Gastroesophageal sphincter (tissue), 4 donors: ENCODE measurements at places on chromosomes 1 and 21.

DNA sequence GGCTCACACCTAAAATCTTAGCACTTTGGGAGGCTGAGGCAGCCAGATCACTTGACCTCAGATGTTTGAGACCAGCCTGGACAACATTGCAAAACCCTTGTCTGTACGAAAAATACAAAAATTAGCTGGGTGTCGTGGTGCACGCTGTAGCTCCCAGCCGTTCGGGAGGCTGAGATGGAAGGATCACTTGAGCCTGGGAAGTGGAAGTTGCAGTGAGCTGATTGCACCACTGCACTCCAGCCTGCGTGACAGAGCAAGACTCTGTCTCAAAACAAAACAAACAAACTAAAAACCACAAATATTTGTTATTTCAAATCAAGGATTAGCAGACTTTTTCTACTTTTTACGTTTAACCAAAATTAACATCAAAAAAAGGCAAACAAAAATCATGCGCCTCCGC, 31.3 kb downstream of the INKA2 start:
- ATAC-seq: no peak
- H3K27ac ChIP-seq: no peak overlapping the region
- peaks cover 84% of the 10 kb centered on the region for H3K36me3 ChIP-seq
- no peak overlapping the region for H3K4me3 ChIP-seq

DNA sequence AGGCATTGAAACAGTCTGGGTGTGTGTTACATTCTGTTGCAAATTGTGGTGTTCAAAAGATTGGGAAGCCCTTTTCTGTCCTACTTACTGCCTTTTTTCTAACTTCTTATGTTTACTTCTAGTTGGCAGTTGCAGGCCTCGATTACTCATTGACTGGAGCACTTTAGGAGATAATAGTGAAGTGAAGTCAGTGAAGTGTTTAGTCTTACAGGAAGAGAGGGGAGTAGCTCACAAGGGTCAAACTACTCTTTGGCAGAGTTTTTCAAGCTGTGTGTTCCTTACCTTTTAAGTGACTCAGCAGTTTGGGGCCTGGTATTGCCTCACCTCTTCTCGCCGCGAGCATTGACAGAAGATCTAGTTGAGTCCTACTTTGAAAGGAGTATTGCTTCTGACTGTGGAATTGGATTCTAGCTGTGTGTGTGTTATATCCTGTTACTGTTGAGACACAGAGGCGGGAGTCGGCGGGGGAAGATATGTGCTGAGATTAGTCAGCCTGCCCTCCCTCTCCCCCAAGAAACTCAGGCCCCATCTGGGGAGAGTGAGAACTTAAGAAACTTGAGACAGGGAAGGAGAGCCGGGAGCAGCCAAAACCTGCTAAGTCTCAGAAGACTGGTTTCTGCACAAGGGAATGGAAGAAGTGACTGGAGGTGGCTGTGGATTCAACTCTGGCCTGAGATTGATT, 19.3 kb downstream of the AHCYL1 start:
- peak overlapping the region; percentile 31 for H3K4me3 ChIP-seq
- H3K4me1 ChIP-seq: peaks cover 41% of the 10 kb centered on the region
- ATAC-seq: peak; percentile 93
- H3K27me3 ChIP-seq: no peaks in the 10 kb centered on the region
- H3K27ac ChIP-seq: peak overlapping the region; percentile 77

GRCh38 chr1:220219136-220219442, 53.2 kb downstream of the RAB3GAP2 start:
- no peak overlapping the region for H3K4me3 ChIP-seq
- H3K27ac ChIP-seq: no peak overlapping the region
- ATAC-seq: no peak
- H3K4me1 ChIP-seq: peaks cover 22% of the 10 kb centered on the region

- H3K36me3 ChIP-seq: no peaks in the 10 kb centered on the region
- H3K27ac ChIP-seq: no peak overlapping the region
- H3K4me1 ChIP-seq: peaks cover 35% of the 10 kb centered on the region
- H3K4me3 ChIP-seq: no peak overlapping the region
- no peak for ATAC-seq
Observed at GRCh38 chr1:226600254-226600653, 51.7 kb downstream of the STUM start.

- no peak for ATAC-seq
- H3K27me3 ChIP-seq: no peaks in the 10 kb centered on the region
- H3K4me3 ChIP-seq: no peak overlapping the region
Observed at GRCh38 chr1:219045246-219045645, 128.4 kb upstream of the LYPLAL1 start.

- H3K36me3 ChIP-seq: no peaks in the 10 kb centered on the region
- no peak for ATAC-seq
Observed at GRCh38 chr1:22332424-22332717, 119.3 kb upstream of the ZBTB40 start.

GRCh38 chr1:229941831-229942230, 125.2 kb upstream of the GALNT2 start:
- H3K4me3 ChIP-seq: no peak overlapping the region
- no peaks in the 10 kb centered on the region for H3K36me3 ChIP-seq
- no peak for ATAC-seq
- no peaks in the 10 kb centered on the region for H3K27me3 ChIP-seq

- H3K36me3 ChIP-seq: no peaks in the 10 kb centered on the region
- no peaks in the 10 kb centered on the region for H3K4me1 ChIP-seq
- no peak overlapping the region for H3K4me3 ChIP-seq
- H3K27ac ChIP-seq: no peak overlapping the region
- no peak for ATAC-seq
Observed at GRCh38 chr1:236978740-236979139, 25.5 kb downstream of the MT1HL1 start.

GRCh38 chr1:78420181-78420580, 70.6 kb upstream of the PTGFR start:
- H3K36me3 ChIP-seq: no peaks in the 10 kb centered on the region
- H3K4me1 ChIP-seq: no peaks in the 10 kb centered on the region
- no peak overlapping the region for H3K27ac ChIP-seq
- H3K27me3 ChIP-seq: no peaks in the 10 kb centered on the region

GRCh38 chr1:65044411-65044810, 78.1 kb upstream of the JAK1 start:
- H3K27ac ChIP-seq: no peak overlapping the region
- peaks cover 7% of the 10 kb centered on the region for H3K36me3 ChIP-seq
- H3K27me3 ChIP-seq: no peaks in the 10 kb centered on the region
- no peak for ATAC-seq

DNA sequence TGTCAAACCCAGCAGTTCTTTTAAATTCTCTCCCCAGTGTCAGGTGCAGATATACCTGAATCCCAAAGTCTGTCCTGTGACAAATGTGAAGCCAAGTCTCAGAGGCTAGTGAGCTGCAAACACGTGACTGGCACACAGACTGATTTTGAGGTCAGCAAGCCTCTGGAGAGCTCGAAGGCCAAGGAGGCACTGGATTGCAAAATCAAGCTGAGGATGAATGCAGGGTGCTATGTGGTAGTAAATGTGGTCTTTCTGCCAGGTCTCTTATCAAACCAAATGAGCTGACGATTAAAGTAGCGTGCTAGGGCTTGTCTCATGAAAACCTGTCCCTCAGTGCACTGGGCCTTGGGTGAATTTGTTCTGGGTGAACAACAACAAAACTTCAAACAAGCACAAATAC, 20.6 kb downstream of the GPR3 start:
- H3K4me1 ChIP-seq: peaks cover 38% of the 10 kb centered on the region
- no peak for ATAC-seq
- no peak overlapping the region for H3K27ac ChIP-seq
- H3K36me3 ChIP-seq: peaks cover 12% of the 10 kb centered on the region

DNA sequence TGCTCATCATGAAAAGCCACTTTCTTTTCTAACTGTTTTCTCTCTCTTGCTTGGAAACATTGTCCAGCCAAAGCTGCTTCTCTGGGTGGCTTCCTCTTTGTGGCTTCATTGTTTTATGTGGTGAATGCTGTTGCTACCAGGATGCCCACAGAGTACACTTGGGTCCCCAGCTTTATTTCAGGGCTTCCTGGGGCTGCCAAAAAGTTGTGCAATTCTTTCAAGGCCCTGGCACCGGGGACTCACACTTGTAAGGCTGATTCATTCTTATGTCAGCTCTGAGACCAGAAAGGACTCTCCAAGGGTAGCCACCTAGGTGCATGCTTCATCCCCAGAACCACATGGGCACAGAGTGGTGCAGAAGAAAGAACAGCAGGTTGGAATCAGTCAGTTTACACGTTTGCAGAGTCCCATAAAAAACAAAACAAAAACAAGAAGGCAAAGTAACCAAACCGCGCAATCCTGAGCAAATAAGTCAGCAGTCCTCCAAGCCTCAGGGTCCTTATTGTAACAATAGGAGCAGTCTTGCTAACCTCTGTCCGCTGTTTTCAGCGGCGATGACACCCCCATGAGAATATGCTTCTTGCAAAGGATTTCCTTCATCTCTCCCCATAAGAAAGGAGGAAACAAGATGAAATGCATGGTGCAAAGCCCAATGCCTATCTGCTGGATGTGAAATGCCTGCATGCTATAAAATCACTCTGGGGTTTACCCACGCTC, 89.9 kb upstream of the SSX2IP start:
- no peaks in the 10 kb centered on the region for H3K27me3 ChIP-seq
- no peak for ATAC-seq
- H3K4me3 ChIP-seq: no peak overlapping the region
- H3K36me3 ChIP-seq: no peaks in the 10 kb centered on the region
